ENCODE measurements at places on chromosomes 3 and 15.

GRCh38 chr3:96027718-96028117 is 786.7 kb upstream of the EPHA6 start:
- DNase-seq: no peak
- no peaks in the 10 kb centered on the region for H3K36me3 ChIP-seq
- H3K4me3 ChIP-seq: no peak overlapping the region
- H3K27me3 ChIP-seq: no peaks in the 10 kb centered on the region
- H3K4me1 ChIP-seq: peaks cover 4% of the 10 kb centered on the region

DNA sequence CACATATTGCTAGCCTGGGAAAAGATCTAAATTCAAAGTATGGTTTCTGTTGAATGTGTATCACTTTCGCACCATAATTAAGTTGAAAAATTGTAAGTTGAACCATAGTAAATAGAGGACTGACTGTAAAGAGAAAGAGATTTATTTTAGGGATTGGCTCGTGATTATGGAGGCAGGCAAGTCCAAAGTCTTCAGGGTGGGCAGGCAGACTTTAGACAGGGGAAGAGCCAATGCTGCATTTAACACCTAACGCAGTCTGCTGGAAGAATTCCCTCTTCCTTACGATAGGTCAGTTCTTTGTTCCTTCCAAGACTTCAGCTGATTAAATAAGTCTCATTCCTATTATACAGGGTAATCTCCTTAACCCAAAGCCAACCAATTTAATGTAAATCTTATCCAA is 15.8 kb downstream of the C3orf85 start:
- H3K36me3 ChIP-seq: no peaks in the 10 kb centered on the region
- no peaks in the 10 kb centered on the region for H3K27me3 ChIP-seq
- peak overlapping the region; percentile 39 for H3K27ac ChIP-seq
- no peaks in the 10 kb centered on the region for H3K4me1 ChIP-seq
- no peak overlapping the region for H3K4me3 ChIP-seq

DNA sequence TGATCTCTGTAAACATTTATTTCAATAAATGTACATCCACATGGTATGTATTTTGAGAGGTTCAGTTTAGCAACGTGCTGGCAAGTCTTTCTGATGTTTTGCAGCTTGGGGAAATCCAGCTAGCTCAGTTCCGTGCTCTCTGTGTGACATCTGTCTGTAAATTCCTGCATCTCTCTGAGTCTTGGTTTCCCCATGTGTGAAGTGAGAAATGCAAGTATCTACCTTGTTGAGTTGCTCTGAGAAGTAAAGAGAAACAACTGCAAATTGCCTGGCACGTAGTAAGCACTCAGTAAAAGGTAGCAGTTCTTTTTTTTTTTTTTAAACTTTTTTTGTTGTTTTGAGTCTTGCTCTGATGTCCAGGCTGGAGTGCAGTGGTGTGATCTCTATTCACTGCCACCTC is 30.2 kb upstream of the MORF4L1 start:
- H3K27me3 ChIP-seq: no peaks in the 10 kb centered on the region
- no peak overlapping the region for H3K27ac ChIP-seq
- no peak for DNase-seq
- H3K36me3 ChIP-seq: peaks cover 3% of the 10 kb centered on the region
- H3K4me3 ChIP-seq: no peak overlapping the region
- H3K4me1 ChIP-seq: peaks cover 24% of the 10 kb centered on the region

GRCh38 chr3:42780892-42781700 is 8.0 kb upstream of the CCDC13 start:
- peaks cover 5% of the 10 kb centered on the region for H3K36me3 ChIP-seq
- DNase-seq: peak; percentile 56
- H3K27me3 ChIP-seq: no peaks in the 10 kb centered on the region
- H3K4me1 ChIP-seq: peaks cover 6% of the 10 kb centered on the region
- H3K27ac ChIP-seq: no peak overlapping the region

DNA sequence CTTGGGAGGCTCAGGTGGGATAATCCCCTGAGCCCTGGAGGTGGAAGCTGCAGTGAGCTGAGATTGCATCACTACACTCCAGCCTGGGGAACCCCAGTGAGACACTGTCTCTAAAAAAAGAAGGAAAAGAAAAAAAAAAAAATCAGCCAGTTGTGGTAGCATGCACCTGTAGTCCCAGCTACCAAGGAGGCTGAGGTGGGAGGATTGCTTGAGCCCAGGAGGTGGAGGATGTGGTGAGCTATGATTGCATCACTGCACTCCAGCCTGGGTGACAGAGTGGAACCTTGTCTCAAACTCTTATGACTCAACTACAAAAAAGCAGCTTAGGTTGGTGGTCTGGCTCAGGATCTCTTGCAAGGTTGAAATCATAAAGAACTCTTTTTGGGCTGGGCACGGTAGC is 19.3 kb upstream of the GPX1 start:
- peak overlapping the region; percentile 35 for H3K27ac ChIP-seq
- H3K4me1 ChIP-seq: peaks cover 4% of the 10 kb centered on the region
- H3K27me3 ChIP-seq: no peaks in the 10 kb centered on the region
- DNase-seq: no peak
- H3K36me3 ChIP-seq: peaks cover 7% of the 10 kb centered on the region

DNA sequence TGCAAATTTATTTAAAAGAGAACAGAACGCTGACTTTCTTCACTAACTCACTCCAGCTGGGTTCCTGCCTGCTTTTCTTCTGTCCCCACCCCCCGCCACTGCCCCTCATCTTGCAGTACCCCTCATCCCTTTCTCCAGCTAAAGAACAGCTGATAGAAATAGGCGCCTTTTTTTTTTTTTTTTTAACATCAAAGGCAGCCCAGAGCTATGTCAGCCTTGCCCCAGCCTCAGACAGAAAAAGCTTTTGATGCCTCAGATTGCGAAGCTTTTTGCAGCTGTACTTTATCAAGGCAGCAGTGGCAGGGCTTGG is 1.8 kb downstream of the CADPS start:
- peaks cover 21% of the 10 kb centered on the region for H3K4me1 ChIP-seq
- no peak overlapping the region for H3K27ac ChIP-seq
- no peaks in the 10 kb centered on the region for H3K36me3 ChIP-seq
- DNase-seq: no peak
- H3K27me3 ChIP-seq: peaks cover 91% of the 10 kb centered on the region

GRCh38 chr3:139024968-139025367 is 4.2 kb upstream of the PRR23B start:
- no peak for DNase-seq
- H3K4me1 ChIP-seq: no peaks in the 10 kb centered on the region
- no peak overlapping the region for H3K4me3 ChIP-seq
- peaks cover 12% of the 10 kb centered on the region for H3K27me3 ChIP-seq

DNA sequence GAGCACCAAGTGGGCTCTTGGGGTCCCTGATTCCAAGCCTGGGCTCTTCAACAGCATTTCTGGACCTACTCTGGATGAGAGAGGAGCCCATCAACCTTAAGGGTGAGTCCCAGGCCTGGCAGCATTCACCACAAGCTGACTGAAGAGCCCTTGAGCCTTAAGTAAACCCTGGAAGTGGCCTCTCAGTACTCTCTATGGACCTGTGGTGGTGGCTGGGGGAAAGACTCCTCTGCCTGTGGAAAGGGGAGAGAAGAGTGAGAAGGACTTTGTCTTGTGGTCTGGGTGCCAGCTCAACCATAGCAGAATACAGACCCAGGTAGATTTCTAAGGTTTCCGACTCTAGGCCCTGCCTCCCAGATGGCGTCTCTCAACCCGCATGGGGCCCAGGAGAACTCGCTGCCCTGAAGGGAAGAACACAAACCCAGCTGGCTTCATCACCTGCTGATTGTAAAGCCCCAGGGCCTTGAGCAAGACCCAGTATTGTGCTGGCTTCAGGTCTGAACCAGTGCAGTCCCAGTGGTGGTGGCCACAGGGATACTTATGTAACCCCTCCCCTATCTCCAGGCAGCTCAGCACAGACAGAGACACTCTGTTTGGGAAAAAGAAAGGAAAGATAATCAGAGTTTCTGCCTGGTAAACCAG is 71.4 kb downstream of the TFDP2 start:
- H3K4me1 ChIP-seq: no peaks in the 10 kb centered on the region
- no peak overlapping the region for H3K27ac ChIP-seq
- DNase-seq: no peak

DNA sequence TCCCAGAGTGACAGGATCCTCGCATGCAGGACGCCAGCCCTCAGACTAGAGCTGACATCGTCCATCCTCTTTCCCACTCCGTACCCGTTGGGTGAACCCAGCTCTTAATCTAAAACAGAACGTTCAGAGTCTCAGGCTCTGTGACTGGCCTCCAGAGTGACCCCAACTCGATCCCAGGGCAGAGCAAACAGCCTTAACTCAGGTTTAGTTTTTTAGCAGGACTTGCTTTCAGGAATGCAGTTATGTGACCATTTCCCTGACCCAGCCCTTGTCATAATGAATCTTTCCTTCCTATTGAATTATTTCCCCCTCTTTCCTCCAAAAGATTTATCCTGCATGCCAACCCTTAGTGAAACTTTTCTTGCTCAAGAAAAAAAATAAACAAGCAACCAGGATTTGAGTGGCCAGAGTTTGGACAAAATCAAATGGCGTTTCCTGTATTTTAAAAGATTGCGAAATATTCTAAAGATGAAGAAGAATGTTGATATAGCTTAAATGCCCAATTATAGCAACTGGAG is 47.8 kb upstream of the RARB start:
- H3K27ac ChIP-seq: no peak overlapping the region
- H3K4me3 ChIP-seq: no peak overlapping the region
- H3K36me3 ChIP-seq: no peaks in the 10 kb centered on the region
- no peaks in the 10 kb centered on the region for H3K4me1 ChIP-seq
- no peaks in the 10 kb centered on the region for H3K27me3 ChIP-seq

DNA sequence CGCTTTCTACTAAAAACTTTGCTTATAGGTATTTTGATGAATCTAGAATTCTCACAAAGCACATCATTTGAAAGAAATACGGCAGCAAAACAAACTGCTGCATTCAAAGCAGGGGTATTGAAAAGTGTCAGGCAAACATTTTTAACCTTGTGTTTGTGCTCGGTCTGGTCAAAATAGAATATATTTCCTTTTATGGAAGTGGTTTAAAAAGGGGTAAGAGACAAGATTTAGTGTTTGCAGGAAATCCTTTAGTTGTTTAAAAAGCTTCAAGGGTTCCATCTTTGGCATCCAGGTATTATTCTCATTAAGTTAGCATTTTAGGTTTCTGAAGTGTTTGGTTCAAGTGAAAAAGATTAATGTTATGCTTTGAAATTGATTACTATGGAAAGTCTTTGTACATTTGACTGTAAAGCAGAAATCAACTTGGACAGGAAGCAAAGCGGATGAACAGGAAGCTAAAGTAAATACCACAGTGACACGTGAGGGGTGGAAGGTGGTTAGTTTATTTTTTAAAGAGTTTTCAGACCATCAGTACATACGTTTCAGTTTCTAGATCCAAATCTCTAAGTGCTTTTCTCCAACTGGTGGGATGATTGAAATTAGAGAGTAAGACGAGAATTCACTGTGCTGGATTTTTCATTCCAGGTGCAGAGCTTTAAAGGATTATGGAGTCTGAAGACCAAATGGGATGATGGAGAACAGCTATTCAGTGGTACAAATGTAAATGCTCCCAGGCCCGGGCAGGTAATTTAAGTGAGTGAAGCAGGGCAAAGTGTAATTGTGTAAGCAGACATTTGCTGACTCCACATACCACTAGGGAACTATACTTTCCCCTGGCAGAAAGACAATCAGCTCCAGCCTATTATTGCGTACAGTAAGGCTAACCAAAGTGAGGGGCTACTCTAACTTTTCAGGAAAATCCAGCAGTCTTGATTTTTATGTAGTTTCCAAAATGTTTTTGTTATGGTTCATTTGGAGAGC is 341.8 kb upstream of the TBL1XR1 start:
- peak overlapping the region; percentile 10 for H3K27ac ChIP-seq
- H3K27me3 ChIP-seq: no peaks in the 10 kb centered on the region
- no peaks in the 10 kb centered on the region for H3K36me3 ChIP-seq
- no peak overlapping the region for H3K4me3 ChIP-seq
- H3K4me1 ChIP-seq: peaks cover 49% of the 10 kb centered on the region
- DNase-seq: no peak

DNA sequence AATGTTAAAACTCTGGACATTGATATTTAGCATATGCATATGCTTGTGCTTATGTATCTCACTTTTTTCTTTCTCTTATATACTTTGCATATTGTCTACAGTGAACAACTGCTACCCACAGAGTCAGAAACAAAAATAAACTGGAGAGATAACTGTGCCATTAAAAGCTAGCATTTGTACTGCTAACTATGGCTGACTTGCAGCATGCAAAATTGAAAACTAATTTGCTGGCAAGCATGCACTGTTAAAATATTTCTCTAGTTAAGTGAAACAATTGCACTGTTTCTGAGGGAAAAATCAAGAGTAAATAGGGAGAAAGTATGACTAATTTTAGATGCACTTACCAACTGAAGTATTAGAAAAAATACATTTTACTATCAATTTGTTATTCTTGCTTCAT is 177.8 kb downstream of the CBLB start:
- no peak for DNase-seq
- H3K27me3 ChIP-seq: no peaks in the 10 kb centered on the region
- H3K36me3 ChIP-seq: peaks cover 9% of the 10 kb centered on the region

- H3K4me3 ChIP-seq: no peak overlapping the region
- peaks cover 5% of the 10 kb centered on the region for H3K4me1 ChIP-seq
- H3K27ac ChIP-seq: no peak overlapping the region
- no peaks in the 10 kb centered on the region for H3K36me3 ChIP-seq
- no peaks in the 10 kb centered on the region for H3K27me3 ChIP-seq
Observed at GRCh38 chr3:50971487-50971924, 296.8 kb downstream of the DOCK3 start.

Measured in neural crest cell (in vitro differentiated cells).